Thoracic aorta (tissue), 2 donors: ENCODE measurements at places on chromosomes 3 and 15. TPM values are rescaled to one million over a fixed set of nuclear protein-coding genes. Genes with fewer than 3 reads are reported as not detected.

APOD gene
- total RNA-seq = 135 TPM

GOLGA8M gene
- total RNA-seq = not detected

MB21D2 gene
- total RNA-seq = 4.9 TPM

GRCh38 chr15:58934114-58934447, 602 bp upstream of the SLTM start:
- no peak for DNase-seq

- DNase-seq = no peak
Measured at GRCh38 chr3:107512108-107512507, 10.7 kb upstream of the BBX start.

DNA sequence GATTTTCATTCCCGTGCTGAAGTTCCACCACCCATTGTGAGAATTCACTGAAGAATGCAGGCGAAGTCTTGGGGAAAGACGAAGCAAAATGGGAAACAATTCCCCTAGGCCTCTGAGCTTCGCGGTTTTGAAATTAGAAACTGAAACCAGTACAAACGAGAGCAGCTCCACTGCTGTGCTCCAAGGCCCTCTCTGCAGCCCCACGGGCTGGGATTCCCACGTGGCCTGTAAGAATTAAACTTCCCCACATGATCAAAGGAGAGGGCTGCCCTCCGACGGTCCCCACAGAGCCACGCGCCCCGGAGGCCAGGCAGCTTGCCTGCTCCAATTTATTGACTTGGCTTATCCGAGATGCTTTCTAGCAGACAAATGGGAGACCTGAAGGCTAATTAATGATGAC, 144.0 kb downstream of the GREM1 start:
- DNase-seq = no peak

DNA sequence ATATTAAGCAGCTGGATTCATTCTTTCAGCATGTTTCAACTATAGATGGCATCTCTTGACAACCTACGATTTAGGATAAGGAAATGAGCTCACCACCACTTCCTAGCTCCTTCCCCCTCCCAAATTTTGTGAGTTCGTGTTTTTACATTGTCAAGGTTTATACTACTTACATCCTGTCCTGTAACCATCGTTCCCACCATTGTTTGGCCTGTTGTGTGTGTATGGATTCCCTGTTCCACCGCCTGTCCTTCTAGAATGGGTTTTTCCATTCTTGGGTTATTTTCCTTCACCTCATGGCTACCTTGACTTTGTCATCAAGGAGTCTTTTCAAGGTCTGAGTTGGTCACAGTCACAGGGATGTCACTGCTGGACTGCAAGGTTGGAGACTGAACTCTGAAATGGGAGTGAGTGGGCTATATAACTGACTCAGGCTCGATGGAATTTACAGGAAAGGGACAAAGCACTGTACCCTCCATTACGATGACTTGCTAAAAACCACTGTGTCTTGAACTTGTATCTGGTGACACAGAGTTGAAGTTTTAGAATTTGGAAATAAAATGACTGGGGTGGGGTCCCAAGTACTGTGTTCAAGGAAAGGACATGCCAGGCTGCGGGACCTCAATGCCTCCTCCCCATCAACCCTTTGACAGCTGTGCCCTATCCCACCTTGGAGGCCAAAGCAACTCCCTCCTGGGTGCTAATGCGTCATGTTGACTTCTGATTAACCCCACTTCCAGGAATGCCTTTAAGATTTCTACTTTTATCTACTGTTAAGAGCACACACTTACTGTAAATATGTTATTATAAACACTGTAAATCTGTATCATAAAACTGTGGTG, 66.8 kb upstream of the BLM start:
- DNase-seq = no peak

DNA sequence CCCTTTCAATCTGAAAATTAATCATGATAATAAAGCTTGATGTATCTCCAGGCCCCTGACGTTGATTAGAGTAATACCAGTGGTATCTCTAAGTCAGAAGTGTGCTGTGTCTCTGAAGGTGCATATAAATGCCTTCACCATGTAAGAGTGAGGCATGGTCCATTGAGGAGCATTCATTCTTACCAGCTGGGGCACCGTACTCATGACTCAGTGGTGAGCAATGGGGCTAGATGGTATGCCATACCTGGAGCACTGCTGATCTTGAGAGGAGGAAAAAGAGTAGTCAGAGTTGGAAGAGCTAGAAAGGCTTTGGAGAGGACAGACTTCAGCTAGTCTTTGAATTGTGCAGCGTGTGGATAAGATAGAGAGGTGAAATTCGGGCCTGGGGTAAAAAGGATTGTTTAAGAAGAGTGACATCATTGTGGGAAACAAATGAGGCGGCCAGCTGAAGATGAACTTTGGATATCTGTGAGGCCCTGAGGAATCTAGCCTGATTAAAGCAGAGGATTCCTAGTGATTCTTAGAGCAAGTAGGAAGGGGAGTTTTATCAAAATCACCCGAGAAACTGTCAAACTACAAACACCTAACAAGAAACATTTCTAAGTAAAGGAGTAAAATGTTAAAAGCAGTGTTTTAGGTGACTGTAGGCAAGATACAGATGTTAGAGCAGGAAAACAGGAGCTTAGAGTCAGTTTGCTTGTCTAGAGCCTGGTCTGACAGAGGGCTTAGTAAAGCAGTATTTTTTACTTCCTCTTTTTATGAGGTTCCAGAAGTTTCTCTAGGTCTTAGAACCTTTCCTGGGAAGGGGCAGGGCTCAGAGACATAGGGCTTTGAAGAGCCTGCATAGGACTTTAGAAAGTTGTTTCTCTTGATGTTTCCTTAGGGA, 13.6 kb downstream of the TMOD3 start:
- DNase-seq = no peak

DNA sequence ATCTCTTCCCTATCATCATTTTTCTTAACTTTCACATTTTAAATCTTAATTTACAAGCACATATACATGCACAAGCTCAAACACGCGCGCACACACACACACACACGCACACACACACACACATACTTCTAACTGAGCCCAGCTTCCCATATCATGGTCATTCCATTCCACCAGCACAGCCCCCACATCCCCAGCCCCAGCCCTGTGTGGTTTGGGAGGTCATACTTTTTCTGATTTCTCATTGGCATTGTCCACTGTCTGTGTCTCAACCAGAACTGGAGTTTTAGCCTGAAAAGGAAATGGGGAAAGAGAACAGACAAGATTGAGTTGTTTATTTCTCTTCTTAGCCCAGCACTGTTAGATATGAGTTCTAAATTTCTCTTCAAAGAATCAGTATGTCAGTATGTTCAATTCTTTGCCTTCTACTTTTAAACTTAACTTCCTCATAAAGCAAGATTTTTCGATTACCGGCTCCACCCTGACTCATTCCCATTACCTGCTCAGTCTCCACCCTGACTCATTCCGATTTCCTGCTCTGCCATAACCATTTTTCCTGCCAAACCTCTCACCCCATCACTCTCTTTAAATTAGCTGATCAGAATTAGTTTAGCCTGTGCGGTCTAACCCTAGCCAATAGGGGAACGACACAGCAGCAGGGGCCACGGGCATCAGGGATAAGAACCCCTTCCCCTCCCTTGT, 6.4 kb downstream of the IQCF1 start:
- DNase-seq = no peak

DNA sequence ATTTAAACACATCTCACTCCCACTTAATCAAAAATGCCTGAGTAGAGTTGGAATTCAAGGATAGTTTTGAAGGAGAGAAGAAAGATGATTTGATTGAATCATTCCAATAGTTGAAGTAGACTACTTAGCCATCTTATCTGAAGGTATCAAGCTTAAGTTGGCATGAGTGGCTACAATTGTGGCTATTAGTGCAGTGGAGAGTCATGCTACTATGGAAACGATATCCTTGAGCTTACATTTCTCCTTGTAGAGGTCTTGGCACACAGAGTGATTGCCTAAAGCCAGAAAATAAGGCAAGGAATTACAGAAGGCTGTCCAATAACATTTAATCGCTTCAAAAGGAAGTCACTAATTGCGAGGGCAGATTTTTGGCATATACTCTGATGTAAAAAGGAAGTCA, 1022.7 kb downstream of the IGSF11 start:
- DNase-seq = no peak

GRCh38 chr3:12661926-12662592, 1.9 kb downstream of the RAF1 start:
- DNase-seq = no peak

DNA sequence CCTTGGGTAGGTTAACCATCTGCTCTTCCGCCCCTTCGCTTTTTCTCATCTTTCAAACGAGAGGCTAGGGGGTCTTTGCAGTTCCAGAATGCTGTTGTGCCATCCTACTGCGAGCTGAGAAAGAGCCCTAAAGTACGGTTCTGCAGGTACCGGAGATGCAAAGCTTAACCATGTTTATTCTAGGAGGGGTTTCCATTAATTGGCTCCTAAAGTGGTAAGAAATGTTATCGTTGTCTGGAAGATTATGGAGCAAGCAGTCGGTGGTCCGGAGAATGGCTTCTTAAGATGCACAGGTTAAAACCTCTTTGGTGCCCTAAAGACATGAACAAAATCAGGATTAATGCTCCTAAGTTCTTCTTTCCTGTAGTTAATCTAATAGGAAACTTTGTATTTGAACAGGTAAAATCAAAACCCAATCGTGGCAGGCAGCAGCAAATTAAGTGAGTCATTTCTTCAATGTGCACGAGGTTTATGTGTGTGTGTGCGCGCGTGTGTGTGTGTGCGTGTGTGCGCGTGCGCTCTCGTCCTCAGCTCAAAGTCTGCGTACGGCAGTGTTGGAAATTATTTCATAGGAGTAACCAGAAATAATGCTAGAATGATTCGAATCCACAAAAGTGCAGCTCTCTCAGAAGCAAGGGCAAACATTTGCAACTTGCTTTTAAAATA, 772 bp downstream of the FAM81A start:
- DNase-seq = no peak

DNA sequence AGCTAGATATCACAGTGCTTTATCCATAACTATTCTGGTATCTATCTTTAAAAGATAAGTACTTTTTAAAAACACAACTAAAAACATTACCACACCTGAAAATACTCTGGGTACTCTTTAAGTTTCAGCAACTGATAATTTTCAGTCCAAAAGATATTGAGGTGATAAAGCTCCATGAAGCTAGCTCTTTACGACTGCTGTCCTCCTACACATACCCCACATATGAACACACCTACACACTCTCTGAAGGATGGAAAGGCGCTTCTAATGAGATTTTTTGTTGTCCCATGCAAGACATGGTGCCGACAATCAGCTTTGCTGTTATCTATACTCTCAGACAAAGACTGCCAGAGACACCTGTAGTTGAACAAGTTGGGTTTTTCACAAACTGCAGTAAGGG, 19.1 kb upstream of the TM4SF4 start:
- no peak for DNase-seq

- no peak for DNase-seq
Measured at GRCh38 chr15:73295630-73296286, 73.0 kb downstream of the HCN4 start.

- no peak for DNase-seq
Measured at GRCh38 chr3:152335273-152335672, 66.5 kb downstream of the MBNL1 start.

GRCh38 chr15:41627203-41627602, 33.0 kb upstream of the MGA start:
- no peak for DNase-seq

GRCh38 chr15:48086133-48086532, 34.7 kb upstream of the SLC24A5 start:
- no peak for DNase-seq

GRCh38 chr3:75938921-75939320, 153.6 kb upstream of the ZNF717 start:
- DNase-seq = no peak

- no peak for DNase-seq
Measured at GRCh38 chr3:72301779-72302178, 516.8 kb upstream of the PROK2 start.

DNA sequence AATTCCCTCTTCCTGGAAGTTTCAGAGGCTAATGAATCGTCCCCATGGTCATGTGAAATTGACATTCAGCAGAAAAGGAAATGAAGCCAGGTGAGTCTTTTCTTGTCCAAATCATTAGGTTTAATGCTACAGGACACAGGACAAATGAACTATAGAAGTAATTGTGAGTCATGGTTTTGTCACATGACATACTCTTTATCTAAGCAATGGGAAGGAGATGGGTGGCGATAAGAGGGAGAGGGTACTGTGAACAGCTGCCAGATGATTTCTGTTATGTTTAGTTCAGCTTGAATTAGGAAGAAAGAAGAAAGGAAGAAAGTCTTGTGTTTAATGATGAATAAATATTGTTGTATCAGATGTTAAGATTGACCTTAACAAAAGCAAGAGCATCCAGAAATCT, 515.4 kb upstream of the ZNF717 start:
- DNase-seq = no peak
